ENCODE measurements at places on chromosomes 2 and 18.
A peak's percentile ranks its signal among the peaks of the same experiment; 100 is the strongest.

DNA sequence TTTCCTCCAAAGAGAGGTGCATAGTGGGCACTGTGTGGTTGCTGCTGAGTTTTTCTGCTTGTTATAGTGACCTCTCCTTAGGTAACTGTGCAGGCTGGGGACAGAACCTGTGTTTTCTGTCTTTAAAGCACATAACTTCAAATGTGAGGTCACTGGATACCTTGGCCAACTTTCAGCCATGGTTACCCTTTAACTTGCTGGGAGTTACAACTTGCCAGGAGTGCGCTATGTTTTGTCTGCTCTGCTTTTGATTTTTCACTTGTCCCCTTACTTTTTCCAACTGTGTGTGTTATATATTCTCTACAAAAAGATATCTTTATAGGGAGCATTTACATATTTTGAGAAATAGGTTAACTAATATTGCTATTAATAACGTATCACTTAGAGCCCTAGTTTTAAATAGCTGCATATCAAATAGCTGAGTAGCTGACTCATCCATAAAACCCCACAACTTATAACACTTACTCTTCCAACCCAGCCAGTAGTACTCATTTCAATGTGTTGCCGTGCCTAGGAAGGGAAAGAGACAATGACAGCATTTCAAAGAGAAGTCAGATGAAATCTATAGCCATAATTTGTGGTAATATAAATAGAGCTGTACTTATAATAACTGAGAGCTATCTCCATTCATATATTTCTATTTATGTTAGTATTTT is 51.6 kb downstream of the DPP4 start:
- DNase-seq, result peak; percentile 58

- no peak for DNase-seq
Measured at GRCh38 chr18:50373561-50374219, 1.2 kb upstream of the SKA1 start.

- DNase-seq, result no peak
Measured at GRCh38 chr2:136363470-136363869, 245.5 kb upstream of the CXCR4 start.

DNA sequence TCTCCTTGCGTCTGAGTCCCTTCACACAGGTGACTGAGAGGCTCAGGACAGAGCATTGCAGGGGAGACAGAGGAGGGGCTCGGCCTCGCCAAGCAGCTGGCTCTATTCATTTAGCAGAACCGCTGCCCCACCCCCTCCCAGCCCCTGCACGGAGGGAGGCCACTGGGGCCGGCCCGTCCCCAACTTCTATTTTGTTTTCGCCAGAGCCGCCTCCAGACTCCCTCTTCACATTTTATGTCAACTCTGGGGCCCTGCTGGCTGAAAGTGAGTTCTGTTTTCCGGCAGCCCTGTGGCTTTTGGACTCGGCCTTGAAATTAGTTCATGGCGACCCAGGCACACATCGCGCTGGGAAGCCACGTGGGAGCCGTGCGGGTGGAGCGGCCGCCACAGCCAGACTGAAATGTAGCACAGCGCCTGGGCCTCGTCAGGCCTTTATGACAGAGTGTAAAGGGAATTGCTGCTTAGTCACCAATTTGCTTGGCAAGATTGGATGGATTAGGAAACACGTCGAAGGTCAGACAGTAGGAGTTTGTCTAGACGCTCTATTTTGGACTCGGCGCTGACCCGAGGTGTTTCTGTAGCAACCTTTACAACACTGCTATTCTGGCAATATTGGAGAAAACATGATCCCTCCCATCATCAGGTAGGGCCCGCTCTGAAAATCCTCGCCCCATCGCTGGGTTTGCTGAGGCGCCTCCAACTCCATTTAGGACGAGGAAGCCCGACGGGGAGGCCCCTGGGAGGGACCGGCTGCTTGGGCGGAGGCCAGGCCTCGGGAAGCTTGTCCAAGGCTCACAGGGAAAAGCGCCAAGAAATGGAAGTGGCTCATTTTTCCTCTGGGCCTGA is 90.7 kb upstream of the CTDP1 start:
- DNase-seq, result peak; percentile 81

DNA sequence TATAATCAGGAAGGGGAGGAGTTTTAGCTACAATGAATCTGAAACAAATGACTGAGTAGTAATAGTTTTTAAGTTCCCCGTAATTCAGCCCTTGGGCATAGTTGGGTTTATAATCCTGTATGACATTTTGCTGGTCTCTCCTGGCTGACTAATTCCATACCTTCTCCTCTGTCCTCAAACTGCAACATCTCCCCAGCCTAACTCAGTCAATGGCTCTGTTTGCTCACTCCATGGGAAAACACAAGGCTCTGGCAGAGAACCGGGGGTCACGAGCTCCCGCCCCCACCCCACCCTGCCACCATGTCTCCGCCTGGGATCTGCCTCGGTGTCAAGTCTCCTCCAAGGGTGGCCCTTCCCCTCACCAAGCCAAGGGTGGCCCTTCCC is 168.6 kb downstream of the HDAC4 start:
- no peak for DNase-seq

DNA sequence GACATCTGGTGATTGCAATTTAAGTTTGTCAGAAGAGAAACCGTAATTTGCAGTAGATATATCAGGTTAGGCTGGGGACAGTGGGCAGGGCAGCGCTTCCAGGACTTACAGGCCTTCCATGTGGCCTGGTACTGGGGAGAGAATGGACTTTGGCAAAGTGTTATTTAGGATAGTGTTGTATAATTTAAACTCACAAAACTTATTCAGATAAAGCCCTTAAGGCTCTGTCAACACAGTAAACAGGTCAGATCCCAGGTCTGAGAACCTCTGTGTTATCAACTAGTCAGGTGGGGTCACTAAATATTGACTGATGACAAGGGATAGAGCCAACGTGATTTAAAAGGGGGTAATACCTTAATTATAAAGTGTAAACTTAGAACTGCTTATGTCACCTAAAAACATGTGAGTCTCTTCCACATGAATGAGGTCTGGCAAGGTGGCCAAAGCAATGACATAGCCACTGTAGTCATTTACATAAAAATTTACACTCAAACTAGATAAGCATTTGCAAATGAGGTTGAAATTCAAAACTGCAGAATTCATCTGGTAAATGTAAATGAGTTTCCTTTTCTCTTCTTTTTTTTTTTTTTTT is 80.2 kb upstream of the DNMT3A start:
- DNase-seq, result no peak

GRCh38 chr2:46202453-46202852 is 94.8 kb upstream of the EPAS1 start:
- no peak for DNase-seq

- no peak for DNase-seq
Measured at GRCh38 chr2:191601060-191601459, 76.9 kb upstream of the NABP1 start.
